ENCODE measurements at places on chromosomes 7 and 10.

GRCh38 chr7:111301891-111302290 lies 211.0 kb downstream of the LRRN3 start:
- no peak overlapping the region for H3K27ac ChIP-seq
- H3K36me3 ChIP-seq: no peaks in the 10 kb centered on the region
- H3K4me3 ChIP-seq: no peak overlapping the region

- H3K27me3 ChIP-seq: no peaks in the 10 kb centered on the region
- no peak for DNase-seq
- no peak overlapping the region for H3K27ac ChIP-seq
- no peak overlapping the region for H3K4me3 ChIP-seq
- H3K4me1 ChIP-seq: no peaks in the 10 kb centered on the region
- no peaks in the 10 kb centered on the region for H3K36me3 ChIP-seq
Measured at GRCh38 chr7:116298576-116298975, 88.2 kb downstream of the TES start.

DNA sequence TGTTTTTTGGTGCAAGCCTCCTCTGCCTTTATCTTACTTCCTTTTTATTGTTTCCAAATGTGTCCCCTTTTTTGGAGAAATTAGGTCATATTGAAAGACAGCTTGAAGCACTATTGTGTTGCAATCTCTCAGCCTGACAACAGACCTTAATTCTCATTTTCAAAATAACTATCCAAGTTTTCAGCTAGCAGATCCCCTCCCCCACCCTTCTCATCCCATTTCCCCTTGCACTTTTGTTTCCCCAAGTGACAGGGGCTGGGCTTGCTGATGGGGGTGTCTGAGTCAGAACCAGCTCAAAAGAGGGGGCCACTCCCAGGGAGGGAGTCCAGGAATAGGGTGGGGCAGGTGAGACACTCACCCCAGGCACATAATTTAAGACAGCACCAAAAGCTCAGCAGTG lies 75.3 kb downstream of the MKI67 start:
- DNase-seq: no peak
- H3K27me3 ChIP-seq: no peaks in the 10 kb centered on the region
- no peaks in the 10 kb centered on the region for H3K36me3 ChIP-seq
- no peak overlapping the region for H3K4me3 ChIP-seq
- no peaks in the 10 kb centered on the region for H3K4me1 ChIP-seq

GRCh38 chr10:48474765-48475365 lies 130.0 kb downstream of the ARHGAP22 start:
- no peak for DNase-seq
- peaks cover 2% of the 10 kb centered on the region for H3K4me1 ChIP-seq
- no peak overlapping the region for H3K4me3 ChIP-seq

GRCh38 chr10:25786899-25787298 lies 147.1 kb upstream of the MYO3A start:
- no peak for DNase-seq
- no peaks in the 10 kb centered on the region for H3K36me3 ChIP-seq
- no peak overlapping the region for H3K27ac ChIP-seq
- H3K4me1 ChIP-seq: no peaks in the 10 kb centered on the region
